Suprapubic skin (tissue), 4 donors: ENCODE measurements at places on chromosomes 16 and 17. TPM values are rescaled to one million over a fixed set of nuclear protein-coding genes. Genes with fewer than 3 reads are reported as not detected.

- DNase-seq = no peak
Observed at GRCh38 chr16:85263239-85263585, 150.9 kb upstream of the CIBAR2 start.

DNA sequence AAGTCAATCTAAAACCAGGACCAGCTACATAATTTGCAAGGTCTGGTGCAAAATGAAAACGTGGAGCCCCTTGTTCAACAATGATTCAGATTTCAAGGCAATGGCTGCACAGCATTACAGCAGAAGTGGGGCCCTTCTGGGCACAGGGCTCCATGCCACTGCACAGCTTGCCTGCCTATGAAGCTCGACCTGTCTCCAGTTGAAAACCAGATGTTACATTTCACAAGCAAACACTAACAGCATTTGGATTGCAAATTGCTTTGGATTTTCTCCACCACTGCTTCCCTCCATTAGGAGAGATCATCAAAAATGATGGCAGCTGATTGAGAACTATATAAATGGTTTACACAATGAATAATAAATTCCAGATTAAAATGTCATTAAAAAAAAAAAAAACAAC lies 551.4 kb upstream of the ZFHX3 start:
- no peak for DNase-seq

DNA sequence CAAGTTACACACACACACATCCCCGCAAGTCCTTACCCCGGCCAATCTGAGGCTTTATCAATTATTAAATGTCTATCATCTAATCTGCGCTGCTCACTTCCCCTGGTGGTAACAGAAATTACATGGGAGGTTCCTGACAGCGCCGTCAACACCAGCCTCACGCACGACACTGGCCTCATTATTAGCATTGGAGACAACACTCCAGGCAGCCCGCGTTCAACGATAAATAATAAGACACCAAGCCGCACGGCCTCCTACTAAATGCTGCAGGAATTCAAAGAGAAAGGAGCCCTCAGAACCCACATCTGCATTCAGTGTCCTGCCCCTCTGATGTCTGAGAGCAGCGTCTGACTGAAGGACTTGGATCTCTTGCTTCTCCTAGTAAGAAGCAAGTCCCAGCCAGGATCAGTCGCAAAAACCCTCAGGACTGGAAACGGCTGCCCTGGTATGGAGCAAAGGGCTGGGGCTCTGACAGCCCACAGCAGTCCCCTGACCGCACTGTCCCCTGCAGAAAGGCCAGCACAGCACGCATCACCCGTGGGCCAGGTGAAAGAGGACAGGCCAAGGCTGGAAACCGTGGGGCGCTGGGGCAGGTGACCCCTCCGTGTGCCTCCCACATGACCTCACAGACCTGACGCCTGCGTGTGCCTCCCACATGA lies 7.6 kb upstream of the RPH3AL start:
- no peak for DNase-seq

- no peak for DNase-seq
Observed at GRCh38 chr17:58060596-58061191, 22.5 kb upstream of the DYNLL2 start.

- no peak for DNase-seq
Observed at GRCh38 chr16:14371778-14372431, 258.2 kb downstream of the PARN start.

GRCh38 chr16:25799816-25800215 lies 108.1 kb downstream of the HS3ST4 start:
- DNase-seq = no peak

- no peak for DNase-seq
Observed at GRCh38 chr16:4607841-4608703, 6.6 kb downstream of the UBALD1 start.

DNA sequence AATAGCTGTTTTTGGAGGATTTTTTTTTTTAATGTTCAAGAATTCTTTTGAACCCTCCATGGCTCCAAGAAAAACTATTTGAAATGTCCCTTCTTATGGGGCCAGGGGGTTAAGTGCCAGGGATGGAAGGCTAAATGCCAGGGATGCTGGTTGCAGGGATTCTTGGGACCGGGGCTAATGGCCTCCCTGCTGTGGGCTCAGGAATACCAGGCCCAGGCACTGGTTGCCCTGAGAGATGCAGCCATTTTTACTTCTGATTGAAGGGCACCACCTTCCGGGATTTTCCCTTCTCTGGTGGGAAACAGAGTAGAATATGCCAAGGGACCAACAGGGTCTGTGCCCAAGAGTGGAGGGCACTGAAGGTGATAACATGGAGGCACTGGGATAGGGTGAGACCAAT lies 10.9 kb upstream of the KAT7 start:
- DNase-seq = no peak

The ABCC3 gene
- 113 TPM for total RNA-seq

- DNase-seq = no peak
Observed at GRCh38 chr16:88771294-88771772, 13.7 kb downstream of the PIEZO1 start.

The RBFOX1 gene
- 0.32 TPM for total RNA-seq

- no peak for DNase-seq
Observed at GRCh38 chr16:57229079-57229478, 16.0 kb upstream of the ARL2BP start.

GRCh38 chr17:44850612-44851011 lies 2.9 kb downstream of the HIGD1B start:
- no peak for DNase-seq

The CIAPIN1 gene
- 32.2 TPM for total RNA-seq

DNA sequence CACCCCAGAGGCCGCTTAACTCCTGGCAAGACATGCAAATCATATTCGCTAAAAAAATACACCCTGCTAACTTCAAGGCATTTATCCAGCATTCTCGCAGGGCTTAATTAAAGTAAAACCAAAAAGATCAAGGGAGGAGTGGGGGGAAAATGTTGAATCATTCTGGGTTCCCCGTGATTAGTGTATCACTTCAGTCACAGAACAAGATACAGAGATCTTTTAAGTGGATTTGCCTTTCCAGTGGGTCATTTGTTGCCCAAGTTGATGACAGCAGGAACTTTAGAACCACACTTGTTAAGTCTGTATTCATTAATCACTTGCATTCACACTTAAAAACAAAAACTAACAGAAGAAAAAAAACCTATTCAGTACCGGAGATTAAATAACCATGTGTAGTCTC lies 17.3 kb downstream of the CRYBA1 start:
- no peak for DNase-seq

DNA sequence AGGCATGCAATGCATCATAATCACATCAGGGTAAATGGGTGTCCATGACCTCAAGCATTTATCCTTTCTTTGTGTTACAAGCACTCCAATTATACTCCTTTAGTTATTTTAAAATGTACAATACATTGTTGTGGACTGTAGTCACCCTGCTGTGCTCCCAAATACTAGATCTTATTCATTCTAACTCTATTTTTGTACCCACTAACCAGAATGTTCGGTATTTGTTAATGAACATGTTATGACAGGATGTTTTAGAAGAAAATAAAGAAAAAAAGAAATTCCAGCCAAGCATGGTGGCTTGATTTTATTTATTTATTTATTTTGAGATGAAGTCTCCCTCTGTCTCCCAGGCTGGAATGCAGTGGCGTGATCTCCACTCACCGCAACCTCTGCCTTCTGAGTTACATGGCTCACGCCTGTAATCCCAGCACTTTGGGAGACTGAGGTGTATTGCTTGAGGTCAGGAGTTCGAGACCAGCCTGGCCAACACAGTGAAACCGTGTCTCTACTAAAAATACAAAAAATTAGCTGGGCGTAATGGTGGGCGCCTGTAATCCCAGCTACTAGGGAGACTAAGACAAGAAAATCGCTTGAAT lies 1.8 kb upstream of the NDE1 start:
- DNase-seq = no peak

- DNase-seq = no peak
Observed at GRCh38 chr17:81710514-81711308, 1.4 kb upstream of the SLC25A10 start.

GRCh38 chr17:47745037-47745380 lies 12.0 kb downstream of the TBX21 start:
- no peak for DNase-seq

The UMOD gene
- not detected for total RNA-seq

GRCh38 chr16:51388516-51388951 lies 237.5 kb upstream of the SALL1 start:
- DNase-seq = peak; percentile 57

DNA sequence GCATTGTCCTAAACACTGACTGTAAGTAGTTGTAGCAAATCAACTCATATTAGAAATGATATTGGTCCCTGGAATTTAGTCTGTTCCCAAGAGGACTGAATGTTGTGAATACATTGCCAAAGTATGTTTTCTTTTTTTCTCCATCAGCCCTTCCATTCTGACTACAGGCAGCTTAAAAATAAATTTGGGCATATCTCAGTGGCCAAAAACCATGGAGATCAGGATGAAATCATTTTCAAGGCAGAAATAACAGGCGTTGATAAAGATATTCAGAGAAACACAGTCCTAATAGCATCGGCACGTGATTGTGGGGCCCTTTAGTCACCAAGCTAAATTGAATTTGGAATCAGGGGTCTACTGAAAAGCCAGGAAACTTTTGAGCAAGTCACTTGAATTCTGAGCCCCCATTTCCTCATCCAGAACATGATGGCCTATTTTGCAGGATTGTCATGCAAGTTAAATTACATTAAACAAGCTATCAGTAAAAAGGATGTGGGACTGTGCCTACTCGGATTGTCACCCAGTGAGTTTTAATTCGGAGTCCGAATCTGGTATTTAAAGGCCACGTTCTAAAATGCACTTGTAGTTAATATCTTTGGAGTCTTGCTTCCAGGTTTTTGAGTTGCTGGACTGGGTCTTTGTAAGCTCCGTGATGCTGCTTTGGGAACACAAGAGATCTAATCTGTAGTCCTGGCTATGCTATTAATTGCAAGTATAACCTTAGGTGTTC lies 17.1 kb downstream of the HLF start:
- DNase-seq = no peak

The HOXB5 gene
- 0.80 TPM for total RNA-seq

The ERN2 gene
- 0.98 TPM for total RNA-seq

GRCh38 chr17:43534909-43535308 lies 11.2 kb downstream of the ETV4 start:
- no peak for DNase-seq

- no peak for DNase-seq
Observed at GRCh38 chr17:50569592-50569991, 9.1 kb downstream of the CACNA1G start.

The IRX6 gene
- 11.0 TPM for total RNA-seq

DNA sequence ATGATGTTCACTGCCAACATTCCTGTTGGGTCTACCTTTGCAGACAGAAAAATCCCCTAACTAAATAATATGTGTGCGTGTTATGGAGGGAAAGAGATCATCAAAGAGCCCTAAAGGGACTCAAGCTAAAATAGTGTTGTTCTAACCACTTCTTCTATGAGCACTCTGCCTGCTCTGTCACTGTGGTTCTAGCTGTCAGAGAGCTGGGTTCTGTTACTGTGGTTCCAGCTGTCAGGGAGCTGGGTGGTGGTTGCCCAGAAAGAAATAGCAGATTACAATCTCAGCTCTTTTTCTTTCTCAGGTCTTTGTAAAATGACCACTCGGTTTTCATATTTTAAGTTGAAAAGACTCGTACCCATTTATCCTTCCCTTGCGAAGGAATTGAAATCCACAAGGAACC lies 176.3 kb downstream of the HS3ST3A1 start:
- no peak for DNase-seq

GRCh38 chr17:47889734-47890529 lies 6.1 kb upstream of the SP2 start:
- peak; percentile 92 for DNase-seq

GRCh38 chr16:53090591-53091411 lies 36.0 kb downstream of the CHD9 start:
- DNase-seq = peak; percentile 96

GRCh38 chr16:57390636-57391295 lies 13.8 kb upstream of the CCL17 start:
- no peak for DNase-seq

The KCNJ18 gene
- total RNA-seq = 15.2 TPM

- no peak for DNase-seq
Observed at GRCh38 chr17:13638855-13639458, 37.2 kb upstream of the HS3ST3A1 start.

DNA sequence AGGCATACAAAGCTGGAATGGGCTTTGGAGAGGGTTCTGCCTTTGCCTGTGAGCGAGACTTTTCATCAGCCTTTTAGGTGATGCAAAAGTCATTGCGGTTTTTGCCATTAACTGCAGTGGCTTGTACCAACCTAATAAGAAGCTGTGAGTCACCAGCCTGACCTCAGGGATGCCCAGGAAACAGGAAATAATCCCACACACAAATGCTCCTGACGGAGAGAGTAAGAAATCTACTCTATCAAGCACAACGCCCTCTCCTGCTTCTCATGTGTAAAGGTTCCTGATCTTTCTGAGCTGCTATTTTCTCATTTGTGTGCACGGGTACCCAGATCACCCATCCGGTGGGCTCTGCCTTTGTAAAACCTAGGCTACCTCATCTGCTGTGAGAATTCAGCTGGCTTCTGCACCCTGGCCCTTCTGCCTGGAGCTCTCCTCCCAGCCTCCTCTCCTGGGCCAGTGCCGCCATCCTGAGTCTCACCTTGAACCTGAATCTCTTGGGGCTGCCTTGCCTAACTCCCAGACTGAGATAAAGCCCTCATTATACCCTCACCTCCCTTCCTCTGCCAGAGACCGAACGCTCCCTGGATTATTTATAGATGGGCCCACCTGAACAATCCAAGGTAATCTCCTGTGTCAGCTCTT lies 299.7 kb downstream of the C16orf95 start:
- DNase-seq = no peak

DNA sequence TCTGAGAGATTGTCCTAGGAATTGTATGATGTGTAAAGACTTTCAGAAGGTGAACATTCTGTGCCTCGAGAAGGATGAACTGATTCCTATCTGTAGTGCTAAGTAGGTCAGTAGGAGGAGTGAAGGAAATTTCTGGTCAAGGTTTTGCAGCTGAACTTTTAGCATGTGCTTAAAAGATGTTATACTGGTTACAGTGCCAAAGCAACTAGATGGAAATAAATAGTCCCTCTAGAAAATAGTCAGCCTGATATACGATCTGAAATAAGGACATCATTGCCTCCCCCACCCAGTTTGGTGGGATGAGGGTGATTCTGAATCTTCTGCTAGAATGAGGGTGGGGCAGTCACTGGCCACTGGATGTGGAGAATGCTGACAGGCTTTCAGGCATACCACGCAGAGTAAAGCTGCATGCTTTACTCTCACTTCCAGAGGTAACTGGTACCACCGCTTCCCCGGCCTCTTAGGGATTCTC lies 57.2 kb upstream of the VPS4A start:
- DNase-seq = no peak

- DNase-seq = peak; percentile 80
Observed at GRCh38 chr17:59371416-59372100, 40.1 kb downstream of the YPEL2 start.
